ENCODE measurements at places on chromosomes 1 and 21.

DNA sequence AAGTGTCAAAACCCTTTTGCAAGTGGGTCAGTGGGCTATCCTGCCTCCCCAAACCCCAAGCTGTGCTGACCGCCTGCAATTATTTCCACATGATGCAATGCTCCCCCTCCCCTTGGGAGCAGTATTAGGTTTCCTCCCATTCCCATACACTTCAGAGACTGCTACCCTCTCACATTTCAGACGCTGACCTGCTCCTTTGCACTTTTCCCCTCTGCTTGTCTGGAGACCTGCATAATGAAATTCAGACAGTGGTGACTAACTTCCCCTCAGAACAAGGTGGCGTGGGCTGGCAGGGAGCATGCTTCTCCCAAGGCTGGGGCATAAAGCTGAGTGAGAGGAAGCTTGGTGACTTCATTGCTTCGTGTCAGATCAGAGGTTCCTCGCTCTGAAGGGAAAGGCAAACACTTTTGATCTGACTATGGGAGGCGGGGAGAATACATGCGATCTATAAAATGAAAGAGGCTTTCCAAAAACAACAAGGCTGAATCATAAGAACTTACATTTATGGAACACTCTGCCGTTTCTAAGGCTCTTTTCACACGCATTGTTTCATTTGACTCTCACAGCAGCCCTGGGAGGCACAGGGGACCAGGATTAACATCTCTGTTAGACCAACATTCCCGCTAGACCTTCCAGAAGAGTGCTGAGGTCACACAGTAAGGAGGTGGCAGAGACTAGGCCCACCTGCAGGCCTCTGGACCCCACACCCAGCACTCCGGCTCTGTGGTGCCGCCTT lies 27.5 kb upstream of the ROR1 start:
- DNase-seq: no peak

DNA sequence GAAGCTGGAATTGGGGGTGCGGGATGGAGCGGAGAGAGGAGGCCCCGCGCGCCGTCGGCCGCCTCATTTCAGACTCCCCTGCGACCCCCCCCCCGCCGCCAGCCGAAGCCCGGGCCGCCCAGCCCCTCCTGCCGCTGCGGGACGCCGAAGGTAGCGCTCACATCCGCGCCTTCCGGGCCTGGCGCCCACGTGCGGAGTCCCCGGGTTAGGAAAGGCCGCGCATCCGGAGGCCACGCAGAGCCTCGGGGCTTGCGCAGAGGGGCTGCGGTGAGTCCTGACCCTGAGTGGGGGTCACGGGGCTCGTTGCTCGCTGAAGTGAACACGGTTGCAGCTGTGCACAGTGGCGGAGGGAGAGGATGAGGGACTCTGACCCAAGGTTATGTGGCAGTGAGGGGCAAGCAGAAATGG lies 552 bp upstream of the ZNF496 start:
- no peak for DNase-seq

- DNase-seq: no peak
These were observed 44.0 kb upstream of the PKN2 start for GRCh38 chr1:88640060-88640459.

DNA sequence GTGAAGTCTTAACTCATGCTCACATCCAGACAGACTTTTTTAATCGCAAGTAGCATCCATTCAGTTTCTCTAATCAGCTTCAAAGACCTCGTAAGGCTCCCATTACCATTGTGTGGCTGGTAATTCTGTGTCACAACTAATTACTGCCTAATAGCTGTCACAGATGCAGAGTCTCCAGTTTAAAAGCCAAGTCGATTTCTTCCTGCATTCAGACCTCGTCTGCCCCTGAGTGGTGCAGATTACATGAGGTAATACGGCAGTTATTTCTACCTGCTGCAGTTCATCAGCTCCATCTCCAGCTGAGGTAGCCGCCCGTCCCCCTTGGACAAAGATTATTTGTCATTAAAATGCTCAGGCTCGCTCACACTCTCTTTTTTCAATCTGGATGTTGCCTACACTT lies 34.4 kb upstream of the OLIG2 start:
- no peak for DNase-seq

DNA sequence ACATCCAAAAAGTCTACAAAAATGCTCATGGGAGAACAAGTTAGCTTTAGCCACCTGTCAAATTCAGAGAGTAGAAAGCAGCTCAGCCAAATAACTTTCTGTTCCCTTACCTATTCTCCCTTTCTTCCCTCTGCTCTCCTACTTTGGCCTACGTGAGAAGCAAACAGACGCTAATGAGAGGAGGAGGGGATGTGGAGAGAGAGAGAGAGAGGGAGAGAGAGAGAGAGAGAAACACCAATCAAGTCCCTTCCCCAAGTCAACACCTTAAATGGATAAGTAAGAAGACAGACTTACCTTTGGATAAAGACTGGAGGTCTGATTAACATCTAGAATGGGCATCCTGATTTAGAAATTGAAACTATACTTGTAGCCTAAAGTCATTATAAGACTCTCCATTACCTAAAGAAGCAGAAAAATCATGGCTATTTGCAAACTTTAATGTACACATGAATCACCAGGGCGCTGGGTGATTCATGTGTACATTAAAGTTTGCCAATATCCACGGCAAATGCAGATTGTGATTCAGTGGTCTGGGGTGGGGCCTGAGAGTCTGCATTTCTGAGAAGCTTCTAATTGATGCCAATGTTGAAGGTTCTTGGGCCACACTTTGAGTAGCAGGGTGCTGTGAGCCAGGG lies 13.1 kb upstream of the DUSP12 start:
- DNase-seq: no peak

GRCh38 chr1:244241438-244241837 lies 190.4 kb downstream of the ZBTB18 start:
- DNase-seq: no peak

DNA sequence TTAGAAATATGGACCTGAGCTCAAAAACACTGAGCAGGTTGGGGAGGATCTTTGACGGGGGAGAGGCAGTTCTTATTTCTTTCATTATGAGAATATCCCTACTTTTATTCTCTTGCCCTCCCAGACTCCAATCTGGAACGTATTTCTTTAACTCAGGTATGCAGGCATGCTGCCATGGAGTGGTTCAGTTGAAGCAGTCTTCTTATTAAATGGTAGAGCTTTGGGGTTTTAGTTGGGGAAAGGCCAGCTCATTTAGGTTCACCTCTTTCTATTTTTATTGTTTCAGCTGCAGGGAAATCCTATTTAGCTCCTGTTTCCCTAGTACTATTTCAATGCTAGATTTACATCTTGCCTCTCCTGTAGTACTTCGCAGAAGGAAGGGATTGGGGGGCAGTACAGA lies 198.9 kb downstream of the TTLL7 start:
- DNase-seq: no peak

DNA sequence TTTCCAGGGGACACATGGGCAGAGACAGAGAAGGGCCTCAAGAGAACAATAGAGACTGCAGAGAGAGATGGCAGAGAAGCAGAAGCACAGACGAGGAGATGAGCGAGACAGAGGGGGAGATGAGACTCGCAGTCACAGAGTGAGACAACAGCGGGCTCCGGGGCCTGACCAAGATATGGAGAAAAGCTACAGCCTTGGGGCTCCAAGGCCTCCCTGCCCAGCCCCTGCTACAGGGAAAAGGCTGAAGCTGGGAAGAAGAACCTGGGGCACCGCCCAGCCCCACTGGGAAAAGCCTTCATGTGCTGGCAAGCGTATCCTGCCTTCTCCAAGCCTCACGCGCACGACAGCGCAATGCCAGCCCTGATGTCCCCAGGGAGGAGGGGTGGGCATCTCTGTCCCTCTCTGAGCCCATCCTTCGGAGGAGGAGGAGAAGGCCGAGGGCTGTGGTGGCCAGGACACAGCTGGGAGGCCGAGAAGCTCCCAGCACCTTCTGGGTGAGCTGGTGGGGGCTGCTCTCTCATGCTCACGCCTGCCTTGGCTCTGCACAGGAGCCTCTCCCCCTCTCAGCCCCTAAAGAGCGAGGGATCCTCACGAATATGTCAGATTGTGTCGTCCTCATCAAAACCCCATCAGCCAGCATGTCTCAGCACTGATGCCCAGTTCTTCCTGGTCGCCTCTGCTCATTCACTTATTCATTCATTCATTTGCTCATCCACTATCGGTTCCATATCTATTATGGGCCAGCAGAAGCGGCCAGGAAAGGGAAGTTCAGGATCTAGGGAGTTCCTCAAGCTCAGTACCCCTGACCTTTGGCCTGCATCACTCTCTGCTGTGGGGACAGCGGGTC lies 56.6 kb downstream of the ACOT7 start:
- DNase-seq: no peak

- no peak for DNase-seq
These were observed at the start of gene TTC24 for GRCh38 chr1:156579472-156579871. Gene TTC24, plus strand, starts transcription at chr1:156579723. Its CDS starts 1,642 bp downstream, at chr1:156581365.

GRCh38 chr1:216710055-216710454 lies 13.2 kb downstream of the ESRRG start:
- DNase-seq: no peak

DNA sequence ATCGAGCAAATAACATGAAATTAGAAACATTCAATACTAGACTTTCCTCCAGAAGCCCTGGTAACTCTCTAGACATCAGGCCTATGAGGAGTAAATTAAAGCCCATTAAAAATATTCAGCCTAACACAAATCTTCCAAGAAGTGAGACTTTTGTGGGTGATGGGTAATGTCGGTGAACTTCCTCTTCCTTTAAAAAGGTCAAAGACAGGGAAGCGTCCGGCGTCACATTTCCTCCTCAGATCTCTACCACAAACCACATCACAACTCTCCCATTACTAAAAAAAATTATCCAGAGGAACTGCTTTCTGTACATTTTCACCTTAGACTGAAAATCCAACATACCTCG lies 1.4 kb downstream of the EIF4G3 start:
- DNase-seq: no peak

- DNase-seq: no peak
These were observed 7.4 kb downstream of the IFNAR1 start for GRCh38 chr21:33332143-33332542.

DNA sequence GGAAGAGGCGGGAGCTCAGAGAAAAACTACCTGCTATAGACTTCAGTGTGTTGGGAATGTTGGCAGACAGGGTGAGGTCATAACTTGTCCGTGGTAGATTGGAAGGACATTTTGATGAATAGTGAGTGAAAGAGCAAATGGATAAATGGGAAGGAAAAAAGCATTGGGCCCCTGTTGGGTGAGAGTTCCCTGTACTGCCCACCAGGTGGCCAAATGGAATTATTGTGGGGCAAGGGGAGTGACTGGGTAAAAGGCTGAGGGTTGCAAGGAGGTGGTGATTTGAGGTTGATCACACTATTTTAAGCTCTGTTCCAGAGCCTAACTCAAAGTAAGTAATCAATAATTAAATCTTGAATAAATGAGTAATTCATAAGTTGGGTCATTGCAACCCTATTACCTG lies 60.4 kb downstream of the MRPS6 start:
- DNase-seq: no peak

DNA sequence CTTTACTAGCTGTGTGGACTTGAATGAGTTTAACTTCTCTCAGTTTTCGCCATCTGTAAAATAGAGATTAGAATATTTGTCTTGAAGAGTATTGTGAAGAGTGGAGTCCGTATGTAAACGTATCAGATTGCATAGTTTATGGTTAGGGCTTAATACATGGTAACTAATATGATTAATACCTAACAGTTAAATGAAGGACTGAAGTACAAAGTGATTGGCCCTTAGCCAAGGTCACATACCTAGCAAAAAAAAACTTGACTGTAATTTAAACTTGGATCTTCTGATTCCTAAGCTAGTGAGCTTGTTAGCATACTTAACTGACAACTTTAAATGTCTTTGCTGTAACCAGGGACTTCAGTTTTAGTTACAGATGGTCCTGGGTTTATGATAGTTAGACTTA lies 1.9 kb downstream of the GIPC2 start:
- no peak for DNase-seq

- no peak for DNase-seq
These were observed 55.5 kb downstream of the MORN1 start for GRCh38 chr1:2335721-2336455.

DNA sequence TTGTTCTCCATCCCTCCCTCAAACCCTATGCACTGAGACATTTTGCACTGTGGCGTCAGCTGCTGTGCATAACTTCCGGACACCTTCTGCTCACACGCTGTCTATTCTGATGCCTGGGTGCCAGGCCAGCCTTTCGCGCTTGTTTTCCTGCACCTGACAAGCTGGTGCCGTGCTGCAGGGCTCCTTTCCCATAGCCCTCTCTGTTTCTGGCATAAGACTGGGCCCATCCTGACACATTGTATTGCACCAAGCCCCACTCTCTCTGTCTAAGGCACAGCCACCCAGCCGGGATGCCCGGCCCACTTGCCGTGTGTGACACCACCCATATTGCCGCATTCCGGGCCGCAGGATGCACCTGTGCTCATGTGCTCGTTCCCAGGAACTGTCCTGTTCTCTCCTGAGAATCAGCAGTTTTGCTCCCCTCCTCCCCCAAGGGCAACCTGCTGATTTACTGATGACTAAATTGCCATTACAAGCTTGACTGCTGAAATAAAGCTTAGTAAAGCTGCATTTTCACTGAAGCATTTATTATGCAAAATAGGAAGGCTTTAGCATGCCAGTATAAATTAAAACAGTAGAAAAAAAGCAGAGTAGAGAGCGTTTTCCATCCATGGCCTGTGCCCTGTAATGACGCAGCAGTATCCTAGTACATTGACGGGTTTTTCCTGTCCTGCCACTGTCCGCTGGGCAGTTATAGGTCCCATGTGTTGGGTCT lies 88.0 kb downstream of the CD247 start:
- no peak for DNase-seq

DNA sequence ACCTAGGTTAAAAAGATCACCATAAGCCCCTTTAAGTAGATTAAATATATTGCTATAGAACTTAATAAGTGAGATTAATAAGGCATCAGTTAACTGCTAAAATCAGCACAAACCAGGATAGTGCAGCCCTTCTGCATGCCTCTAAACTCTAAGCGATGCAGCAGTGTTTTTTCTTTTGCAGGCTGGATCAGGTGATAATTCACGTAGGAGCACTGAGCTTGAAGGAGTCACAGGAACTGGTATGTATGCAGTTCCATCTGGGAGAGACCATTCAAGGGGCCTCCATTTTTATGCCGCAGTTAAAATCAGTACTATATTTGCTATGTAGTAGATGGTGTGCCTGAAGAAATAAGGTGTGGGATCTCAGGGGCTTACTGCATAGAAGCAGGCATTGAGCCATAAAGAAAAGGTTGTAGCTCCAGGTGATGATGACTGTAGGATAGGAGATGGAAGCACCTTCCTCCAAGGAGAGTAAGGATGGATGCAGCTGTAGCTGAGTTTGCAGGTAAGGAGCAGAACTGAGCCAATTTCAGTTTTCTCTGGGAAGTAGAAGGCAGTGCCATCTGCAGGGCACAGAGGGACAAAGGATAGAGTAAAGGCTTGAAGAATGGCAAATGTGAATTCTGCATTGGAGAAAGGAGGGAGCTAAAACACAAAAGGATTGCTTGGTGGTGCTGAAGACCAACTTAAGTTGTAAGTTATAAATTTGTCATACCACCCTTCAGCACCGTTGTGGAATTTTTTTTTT lies 22.6 kb downstream of the NPL start:
- DNase-seq: no peak

All from cerebellar nuclear complex (tissue), 1 donor.